Central memory CD4-positive, alpha-beta T cell (primary cell): ENCODE measurements at places on chromosomes 4 and X.
A peak's percentile ranks its signal among the peaks of the same experiment; 100 is the strongest.

DNA sequence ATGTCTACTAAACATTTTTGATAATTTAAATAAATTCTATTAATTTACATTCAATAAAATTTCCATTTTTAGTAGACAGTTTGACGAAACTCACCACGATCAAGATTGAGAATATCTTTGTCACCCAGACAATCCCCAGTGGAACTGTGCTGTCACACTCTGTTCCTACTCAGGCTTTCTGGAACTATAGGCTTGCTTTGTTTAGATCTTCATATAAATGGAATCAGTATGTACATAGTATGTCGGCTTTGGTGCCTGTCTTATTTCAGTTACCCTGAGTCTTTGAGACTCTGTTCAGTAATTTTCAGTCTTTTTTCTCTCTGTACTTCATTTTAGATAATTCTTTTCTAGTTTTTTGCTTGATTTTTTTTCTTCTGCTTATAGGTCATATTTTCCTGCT, 163.5 kb upstream of the EMCN start:
- DNase-seq = no peak

- DNase-seq = no peak
Measured at GRCh38 chrX:40542208-40542607, 38.6 kb upstream of the ATP6AP2 start.

DNA sequence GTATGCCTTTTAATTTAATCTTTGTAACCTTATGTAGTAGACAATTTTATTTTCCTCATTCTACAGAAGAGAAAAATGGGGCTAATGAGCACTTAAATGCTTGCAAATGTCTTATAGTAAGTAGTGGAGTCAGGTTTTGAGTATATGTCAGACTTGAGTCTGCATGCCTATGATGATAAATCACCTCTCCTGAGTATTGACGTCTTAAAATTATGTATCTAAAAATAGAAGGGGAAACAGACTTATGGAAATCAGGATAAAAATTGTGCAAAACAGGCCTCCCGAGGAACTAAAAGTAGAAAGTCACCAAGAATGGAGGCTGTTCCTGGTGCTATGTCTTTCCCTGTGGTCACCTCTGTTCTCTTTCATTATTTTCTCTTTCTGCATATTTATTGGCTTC, 92.7 kb downstream of the STIM2 start:
- DNase-seq = no peak

- no peak for DNase-seq
Measured at GRCh38 chr4:28278676-28279075, 1418.0 kb downstream of the STIM2 start.

DNA sequence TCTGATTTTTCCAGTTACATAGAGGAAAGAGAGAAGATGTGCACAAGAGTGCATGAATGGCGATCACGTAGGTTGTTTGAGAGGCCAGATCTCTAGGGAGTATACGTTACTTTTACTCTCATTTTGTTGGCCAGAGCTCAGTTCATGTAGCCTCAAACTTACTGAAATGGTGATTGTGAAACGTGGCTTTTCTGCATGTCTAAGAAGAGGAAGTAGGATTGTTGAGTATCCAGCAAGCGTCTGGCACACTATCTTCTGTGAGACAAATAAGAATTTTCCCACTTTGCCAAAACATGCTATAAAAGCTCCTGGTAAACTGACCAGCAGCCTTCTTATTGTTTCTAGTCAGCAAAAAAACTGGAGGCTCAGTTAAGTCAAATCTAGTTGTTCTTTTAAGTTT, 264.5 kb upstream of the EMCN start:
- no peak for DNase-seq

DNA sequence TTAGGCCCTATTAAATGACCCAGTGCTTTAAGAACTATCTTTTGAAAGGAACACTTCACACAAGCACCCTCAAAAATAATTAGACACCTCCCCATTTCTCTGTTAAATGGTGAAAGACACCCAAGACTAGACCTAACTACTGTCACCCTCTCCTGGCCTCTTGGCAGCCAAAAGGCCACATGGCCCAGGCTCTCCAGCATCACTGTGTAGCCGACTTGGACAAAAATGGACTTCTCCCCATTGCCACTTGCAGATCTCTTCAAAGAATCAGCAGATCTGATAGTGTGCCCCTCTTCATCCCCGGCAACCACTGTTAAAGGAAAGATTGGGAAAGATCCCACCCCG, 2.0 kb downstream of the MID1IP1 start:
- no peak for DNase-seq

GRCh38 chrX:95101851-95102390, 1427.9 kb downstream of the FAM133A start:
- DNase-seq = no peak

- DNase-seq = no peak
Measured at GRCh38 chr4:162201673-162202072, 37.9 kb upstream of the FSTL5 start.

GRCh38 chr4:61003301-61003700, 196.8 kb upstream of the ADGRL3 start:
- no peak for DNase-seq

GRCh38 chrX:18424482-18425198, 768 bp upstream of the CDKL5 start:
- DNase-seq = peak; percentile 12

GRCh38 chr4:168099195-168099594, 6.9 kb downstream of the ANXA10 start:
- no peak for DNase-seq

GRCh38 chr4:2798399-2799223, 5.7 kb downstream of the SH3BP2 start:
- DNase-seq = peak; percentile 46
